NCI-H1417 treated with DMSO at 0.1 percent for 48 hours (cell line): ENCODE measurements at places on chromosomes 11 and 22.
A peak's percentile ranks its signal among the peaks of the same experiment; 100 is the strongest.

GRCh38 chr22:50247748-50248147 is 2.9 kb upstream of the TUBGCP6 start:
- no peak for DNase-seq

- no peak for DNase-seq
Measured at GRCh38 chr22:33002035-33002434, 56.1 kb downstream of the SYN3 start.

DNA sequence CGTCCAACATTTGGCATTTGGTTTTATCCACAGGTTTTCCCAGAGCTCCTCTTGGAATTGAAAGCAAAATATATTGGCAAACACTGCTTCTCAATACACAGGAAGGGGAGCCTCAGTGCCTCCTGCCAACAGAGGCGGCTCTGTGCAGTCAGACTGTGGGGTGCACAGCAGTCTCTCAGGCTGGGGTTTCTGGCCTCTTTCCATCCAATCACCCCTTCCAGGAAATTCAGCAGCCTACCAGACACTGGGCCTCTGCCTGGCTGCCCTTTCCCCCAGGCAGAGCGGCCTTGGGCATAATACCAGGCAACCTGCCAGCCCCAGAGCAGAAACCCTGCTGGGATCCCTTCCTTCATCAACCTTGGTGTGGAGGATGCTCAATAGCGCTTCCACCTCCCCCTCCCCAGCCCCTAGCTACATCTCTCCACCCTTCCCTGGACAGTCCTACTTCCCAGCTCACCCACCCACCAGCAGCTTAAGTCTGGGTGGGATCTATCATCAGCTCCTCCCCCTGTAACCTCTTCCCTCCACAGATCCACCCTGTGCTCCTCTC is 17.8 kb upstream of the RAPSN start:
- peak; percentile 35 for DNase-seq

DNA sequence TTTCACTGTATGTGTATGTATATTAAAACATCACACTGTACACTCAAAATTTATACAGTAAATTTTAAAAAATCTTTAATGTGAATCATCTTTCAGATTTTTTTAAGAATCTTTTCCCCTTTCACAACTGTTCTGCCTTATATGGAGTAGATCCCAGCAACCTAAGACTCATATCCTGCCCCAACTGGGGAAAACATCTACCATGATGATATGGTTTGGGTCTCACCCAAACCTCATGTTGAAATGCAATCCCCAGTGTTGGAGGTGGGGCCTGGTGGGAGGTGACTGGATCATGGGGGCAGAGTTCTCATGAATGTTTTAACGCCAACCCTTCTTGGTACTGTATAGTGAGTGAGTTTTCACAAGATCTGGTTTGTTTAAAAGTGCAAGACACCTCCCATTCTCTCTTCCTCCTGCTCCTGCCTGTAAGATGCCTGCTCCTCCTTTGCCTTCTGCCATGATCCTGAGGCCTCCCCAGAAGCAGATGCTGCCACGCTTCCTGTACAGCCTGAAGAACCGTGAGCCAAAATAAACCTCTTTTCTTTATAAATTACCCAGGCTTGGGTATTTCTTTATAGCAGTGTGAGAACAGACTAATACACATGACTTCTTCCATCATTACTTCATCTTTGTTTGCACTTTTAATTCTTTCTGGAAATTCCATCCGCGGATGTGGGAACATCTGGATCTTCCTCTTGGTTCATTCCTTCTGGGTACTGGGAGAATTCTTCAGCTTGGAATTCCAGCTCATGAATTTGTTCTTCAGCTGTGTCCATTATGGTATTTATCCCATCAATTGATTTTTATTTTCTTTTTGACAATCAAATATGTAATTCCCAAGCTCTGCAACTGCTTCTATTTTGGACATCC is 36.9 kb downstream of the LINC01488 start:
- DNase-seq = no peak

GRCh38 chr11:92295175-92296137 is 70.8 kb downstream of the FAT3 start:
- DNase-seq = no peak

GRCh38 chr22:31950226-31950625 is 5.9 kb downstream of the YWHAH start:
- no peak for DNase-seq

DNA sequence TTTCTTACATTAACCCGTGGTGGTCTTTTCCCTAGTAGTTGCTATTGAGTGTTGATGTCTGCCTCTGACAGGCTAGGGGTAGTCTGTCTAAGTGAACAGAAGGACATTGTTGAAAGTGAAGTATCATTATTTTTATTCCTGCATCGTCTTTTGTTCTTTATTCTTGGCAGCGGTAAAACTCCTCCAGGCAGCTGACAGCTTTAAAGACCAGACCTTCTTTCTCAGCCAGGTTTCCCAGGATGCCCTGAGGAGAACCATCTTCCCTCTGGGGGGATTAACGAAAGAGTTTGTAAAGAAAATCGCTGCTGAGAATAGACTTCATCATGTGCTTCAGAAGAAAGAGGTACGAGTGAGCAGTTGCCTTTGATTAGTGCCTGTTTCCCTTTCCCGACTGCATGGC is 14.6 kb downstream of the TRMU start:
- no peak for DNase-seq

- no peak for DNase-seq
Measured at GRCh38 chr11:116439361-116439677, 333.5 kb downstream of the BUD13 start.

DNA sequence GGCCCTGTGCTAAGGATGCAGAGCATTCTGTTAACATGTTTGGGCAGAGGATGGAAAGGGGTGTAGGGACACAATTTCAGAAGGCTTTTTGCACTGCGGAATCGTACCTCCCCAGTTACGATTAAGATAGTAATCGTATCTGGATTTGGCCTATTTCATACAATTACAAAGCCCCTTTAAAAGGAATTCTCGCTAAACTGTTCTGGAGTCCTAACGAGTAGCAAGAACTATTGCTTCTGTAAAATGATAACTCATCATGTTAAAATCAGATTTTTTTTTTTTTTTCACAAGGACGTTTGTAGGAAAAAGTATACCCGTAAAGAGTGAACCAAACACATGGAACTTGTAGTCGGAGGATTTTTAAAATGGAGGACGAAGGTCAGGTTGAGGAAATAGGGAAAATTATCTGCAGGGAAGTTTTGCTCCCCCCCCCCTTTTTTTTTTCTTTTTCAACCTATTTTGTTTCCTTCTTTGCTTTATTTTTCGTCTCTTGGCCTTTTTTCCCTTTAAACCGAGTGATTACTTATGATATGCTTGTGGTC is 934 bp downstream of the HSD17B12 start:
- no peak for DNase-seq

- no peak for DNase-seq
Measured at GRCh38 chr11:122509091-122509490, 146.4 kb upstream of the UBASH3B start.

DNA sequence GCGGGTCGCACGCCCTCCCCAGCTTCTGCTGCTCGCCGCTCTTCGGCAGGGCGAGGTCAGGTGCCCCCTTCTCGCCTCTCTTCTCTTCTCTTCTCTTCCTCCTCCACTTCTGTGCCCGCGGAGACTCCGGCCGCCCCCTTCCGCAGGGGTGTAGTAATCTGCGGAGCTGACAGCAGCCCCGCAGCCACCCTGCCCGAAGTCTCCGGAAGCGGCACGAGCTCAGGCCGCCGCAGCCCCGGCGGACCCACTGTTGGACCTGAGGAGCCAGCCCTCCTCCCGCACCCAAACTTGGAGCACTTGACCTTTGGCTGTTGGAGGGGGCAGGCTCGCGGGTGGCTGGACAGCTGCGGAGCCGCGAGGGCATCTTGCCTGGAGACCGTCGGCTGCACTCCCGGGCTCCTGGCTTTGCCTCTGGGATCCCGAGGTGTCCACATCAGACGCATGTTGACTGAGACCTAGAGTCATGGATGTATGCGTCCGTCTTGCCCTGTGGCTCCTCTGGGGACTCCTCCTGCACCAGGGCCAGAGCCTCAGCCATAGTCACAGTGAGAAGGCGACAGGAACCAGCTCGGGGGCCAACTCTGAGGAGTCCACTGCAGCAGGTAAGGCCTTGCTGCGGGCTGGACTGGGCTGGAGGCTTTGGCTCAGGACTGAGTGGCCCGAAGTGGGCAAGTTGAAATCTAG is 486 bp downstream of the STIM1 start:
- DNase-seq = no peak

- no peak for DNase-seq
Measured at GRCh38 chr22:42837556-42837955, 19.5 kb downstream of the ARFGAP3 start.

DNA sequence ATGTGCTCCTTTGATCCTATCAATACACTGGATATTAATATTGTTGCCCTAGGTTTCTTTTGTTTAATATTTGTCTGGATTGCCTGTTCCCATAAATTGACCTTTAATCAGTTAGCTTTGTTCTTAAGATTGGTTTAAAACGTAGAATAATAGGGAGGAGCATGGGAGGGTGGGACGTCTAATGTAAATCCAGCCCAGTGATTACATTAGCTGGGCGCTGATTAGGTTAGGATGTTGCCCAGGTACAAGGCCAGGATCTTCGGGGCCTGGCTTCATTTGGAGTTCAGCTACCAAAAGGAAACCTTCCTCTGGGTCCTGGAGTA is at the start of gene SRSF8:
SRSF8 (plus strand) TSS at position 204 of the 323 bp plus-strand sequence. CDS start 308 bp downstream, outside the sequence.
- DNase-seq = peak; percentile 84

GRCh38 chr11:75850787-75851186 is 35.8 kb downstream of the UVRAG start:
- no peak for DNase-seq

- no peak for DNase-seq
Measured at GRCh38 chr11:67483831-67484665, 1.2 kb downstream of the AIP start.

DNA sequence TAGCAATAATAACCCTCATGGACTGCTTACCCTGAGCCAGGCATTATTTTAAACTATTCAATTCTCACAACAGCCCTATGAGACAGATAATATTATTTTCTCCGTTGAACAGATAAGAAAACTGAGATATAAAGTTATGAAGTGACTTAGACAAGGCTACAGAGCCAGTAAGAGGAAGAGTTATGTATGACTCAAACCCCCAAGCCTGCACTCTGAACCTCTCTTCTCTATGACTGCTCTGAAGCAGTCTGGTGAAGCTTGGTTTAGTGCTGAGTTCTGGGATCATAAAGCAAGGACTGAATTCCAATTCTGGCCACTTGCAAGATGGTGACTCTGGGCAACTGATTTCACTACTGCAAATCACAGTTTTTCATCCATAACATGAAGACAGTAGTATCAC is 34.5 kb downstream of the TNKS1BP1 start:
- DNase-seq = no peak
